GM23338 (cell line): ENCODE measurements at places on chromosomes 4 and X. TPM values are rescaled to one million over a fixed set of nuclear protein-coding genes. Genes with fewer than 3 reads are reported as not detected.
A peak's percentile ranks its signal among the peaks of the same experiment; 100 is the strongest.

GRCh38 chrX:154021131-154021611 is 1.5 kb upstream of the IRAK1 start:
- no peak for DNase-seq

GRCh38 chrX:150879855-150880807 is 18.3 kb downstream of the CD99L2 start:
- DNase-seq = no peak

GRCh38 chrX:86604607-86605006 is 456.4 kb downstream of the DACH2 start:
- no peak for DNase-seq

DNA sequence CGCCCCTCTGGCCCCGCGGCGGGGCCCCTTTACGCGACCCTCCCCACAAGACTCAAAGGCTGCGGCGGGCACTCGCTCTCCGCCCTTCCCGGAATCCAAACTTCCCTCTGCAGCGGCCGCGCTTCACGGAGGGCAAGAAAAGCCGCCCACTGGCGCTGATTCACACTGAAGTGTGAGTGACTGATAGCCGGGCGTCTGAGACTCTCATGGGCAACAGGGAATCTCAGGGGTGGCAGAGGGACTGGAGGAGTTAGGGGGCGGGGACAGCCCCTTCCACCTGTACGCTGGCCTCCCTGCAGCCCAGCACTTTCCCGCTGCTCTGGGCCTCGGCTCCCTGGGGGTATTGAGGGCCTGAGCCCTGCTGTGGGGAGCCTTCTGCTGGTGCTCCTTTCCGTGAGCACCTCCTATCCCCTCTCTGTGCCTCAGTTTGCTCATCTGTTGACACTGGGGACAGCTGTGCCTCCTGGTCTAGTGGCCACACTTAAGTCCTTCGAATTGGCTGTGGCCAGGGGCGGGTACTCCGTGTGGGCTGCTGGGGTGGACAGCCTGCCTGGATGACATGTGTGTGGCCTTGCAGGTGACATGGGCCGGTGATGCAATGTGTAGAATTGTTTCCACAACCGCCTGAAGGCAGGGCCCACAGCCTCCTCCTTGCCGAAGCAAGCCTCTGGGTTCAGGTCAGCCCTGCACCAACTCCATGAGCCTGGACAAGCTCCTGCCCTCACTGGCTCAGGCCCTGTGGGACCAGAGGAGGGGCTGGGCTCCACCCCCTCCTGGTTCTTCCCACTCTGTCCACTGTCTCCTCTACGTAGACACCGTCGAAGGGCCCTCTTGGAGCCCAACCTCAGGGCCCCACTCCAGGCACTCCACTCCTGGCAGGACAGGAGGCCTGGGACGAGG is 951 bp downstream of the SH3BP2 start:
- peak; percentile 58 for DNase-seq

GABRE gene
- 4.2 and 8.3 TPM in 2 replicates for total RNA-seq

LANCL3 gene
- total RNA-seq = 0.54 and 1.8 TPM in 2 replicates

- peak; percentile 94 for DNase-seq
Observed at GRCh38 chr4:140884431-140885058, 128.4 kb upstream of the TBC1D9 start.

GRCh38 chrX:26606971-26607370 is 391.0 kb downstream of the MAGEB5 start:
- DNase-seq = no peak

DNA sequence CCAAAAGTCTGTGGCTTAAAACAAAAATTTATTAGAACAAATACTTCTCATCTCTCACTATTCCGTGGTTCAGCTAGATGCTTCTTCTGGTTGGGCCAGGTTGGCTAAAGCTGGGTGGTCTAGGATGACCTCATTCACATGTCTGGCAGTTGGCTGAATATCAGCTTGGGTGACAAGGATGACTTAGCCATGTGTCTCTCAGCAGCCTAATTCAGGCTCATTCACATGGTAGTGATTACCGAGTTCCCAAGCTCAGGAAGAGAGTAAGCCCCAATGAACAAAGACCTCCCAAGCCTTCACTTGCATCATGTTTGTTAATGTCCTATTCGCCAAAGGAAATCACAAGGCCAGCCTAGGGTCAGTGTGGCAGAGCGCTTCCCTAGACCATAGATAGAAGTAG is 119.4 kb downstream of the FANCB start:
- no peak for DNase-seq

DNA sequence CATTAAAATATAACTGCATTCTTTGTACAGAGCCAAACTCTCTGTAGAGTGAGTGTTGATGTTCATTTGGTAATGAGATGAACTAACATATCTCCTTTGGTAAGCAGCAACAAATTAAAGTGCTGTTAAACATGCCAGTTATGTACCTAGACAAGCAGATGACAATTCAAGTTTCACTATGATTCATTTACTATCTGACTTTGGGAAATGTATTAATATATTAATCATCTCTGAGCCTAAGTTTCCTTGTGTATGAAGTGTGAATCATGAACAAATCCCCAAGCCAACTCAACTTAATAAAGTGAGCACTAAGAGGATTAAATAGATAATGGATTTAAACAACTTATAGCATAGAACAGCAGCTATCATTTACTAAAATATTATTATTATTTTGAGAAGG is 1044.2 kb downstream of the GLUD2 start:
- DNase-seq = no peak

REELD1 gene
- not detected in 2 replicates for total RNA-seq

GRCh38 chr4:6087669-6088341 is 69.6 kb upstream of the C4orf50 start:
- peak; percentile 86 for DNase-seq

- no peak for DNase-seq
Observed at GRCh38 chr4:169268951-169269760, 1.6 kb downstream of the SH3RF1 start.

- no peak for DNase-seq
Observed at GRCh38 chr4:21102667-21103066, 402.4 kb downstream of the PACRGL start.

PNMA6E gene
- total RNA-seq = not detected in 2 replicates

DNA sequence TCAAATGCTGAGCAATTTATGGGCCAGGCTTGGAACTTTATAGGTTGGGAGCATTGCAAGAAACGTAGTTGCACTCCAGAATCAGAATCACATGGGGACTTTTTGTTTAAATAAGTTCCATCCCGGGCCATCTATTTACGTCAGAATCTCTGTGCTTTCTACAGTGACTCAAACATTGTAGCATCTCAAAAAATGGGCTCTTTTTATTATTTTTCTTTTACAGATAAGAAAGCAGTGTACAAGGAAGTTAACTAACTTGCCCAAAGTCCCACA is 10.2 kb downstream of the CC2D2A start:
- no peak for DNase-seq

DNA sequence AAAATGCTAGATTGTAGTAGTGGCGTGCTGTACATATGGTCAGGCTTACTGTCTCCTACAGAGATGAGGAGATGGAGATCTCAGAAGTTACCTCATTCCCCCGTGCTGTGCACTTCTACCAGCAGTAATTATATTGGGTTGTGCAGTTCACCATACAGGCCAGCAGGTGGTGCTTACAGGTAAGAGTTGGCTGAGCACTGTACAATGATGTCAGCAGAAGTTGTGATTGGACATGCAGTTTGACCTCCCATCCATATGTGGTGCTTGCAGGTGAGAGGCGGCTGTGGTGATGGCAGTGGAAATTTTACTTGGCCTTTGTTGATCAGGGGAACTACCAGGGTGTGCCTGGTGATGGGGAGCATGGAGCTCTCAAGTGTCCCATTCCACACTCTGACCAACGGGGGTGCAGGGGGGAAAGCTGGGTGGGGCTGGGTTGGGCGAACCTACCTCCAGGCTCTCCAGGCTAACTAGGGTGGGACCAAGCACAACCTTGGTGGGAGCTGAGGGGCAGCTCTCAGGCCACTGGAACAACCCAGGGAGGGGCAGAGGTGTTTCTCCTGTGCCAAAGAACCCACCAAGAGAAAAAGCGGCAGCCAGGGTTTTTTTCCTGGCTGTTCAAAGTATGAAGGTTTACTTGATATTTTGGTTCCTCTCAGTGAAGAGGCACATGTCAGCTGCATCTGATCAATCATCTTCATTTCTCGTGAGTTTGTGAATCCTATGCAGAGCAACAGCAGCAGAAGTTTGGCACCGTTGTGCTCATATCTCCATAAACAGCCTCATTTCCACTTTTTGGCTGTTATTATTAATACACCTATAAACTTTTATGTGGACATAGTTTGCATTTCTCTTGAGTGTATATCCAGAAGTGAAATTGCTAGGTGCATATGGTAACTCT is 73.8 kb upstream of the FREM3 start:
- DNase-seq = peak; percentile 86

P2RY8 gene
- total RNA-seq = 0.23 TPM in 1 of 2 replicates, not detected in the other
